ENCODE measurements at places on chromosomes 6 and 20.

GRCh38 chr6:131949909-131950766 lies 1.0 kb downstream of the CCN2 start:
- peak; percentile 86 for DNase-seq

DNA sequence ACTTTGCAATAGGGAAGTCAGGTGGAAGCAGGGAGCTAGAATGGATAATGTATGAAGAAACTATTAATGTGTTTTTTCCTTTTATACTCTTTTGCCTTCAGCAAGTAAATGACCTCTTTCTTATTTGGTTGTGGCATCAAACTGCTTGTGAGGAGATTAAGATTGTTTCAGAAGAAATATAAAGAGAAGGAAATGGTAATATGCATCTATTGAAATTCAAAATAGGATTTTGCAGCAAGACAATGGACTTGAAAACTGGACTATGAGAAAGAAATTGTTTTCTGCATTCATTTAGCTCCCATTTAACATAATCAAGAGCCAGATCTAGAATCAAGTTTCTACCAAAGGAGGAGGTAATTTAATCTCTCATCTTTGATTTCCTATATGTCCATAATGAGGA lies 32.3 kb upstream of the KIFC1 start:
- no peak for DNase-seq

GRCh38 chr6:158717341-158718330 lies 67.8 kb downstream of the SYTL3 start:
- no peak for DNase-seq

GRCh38 chr6:42569102-42570028 lies 5.5 kb downstream of the UBR2 start:
- peak; percentile 99 for DNase-seq

DNA sequence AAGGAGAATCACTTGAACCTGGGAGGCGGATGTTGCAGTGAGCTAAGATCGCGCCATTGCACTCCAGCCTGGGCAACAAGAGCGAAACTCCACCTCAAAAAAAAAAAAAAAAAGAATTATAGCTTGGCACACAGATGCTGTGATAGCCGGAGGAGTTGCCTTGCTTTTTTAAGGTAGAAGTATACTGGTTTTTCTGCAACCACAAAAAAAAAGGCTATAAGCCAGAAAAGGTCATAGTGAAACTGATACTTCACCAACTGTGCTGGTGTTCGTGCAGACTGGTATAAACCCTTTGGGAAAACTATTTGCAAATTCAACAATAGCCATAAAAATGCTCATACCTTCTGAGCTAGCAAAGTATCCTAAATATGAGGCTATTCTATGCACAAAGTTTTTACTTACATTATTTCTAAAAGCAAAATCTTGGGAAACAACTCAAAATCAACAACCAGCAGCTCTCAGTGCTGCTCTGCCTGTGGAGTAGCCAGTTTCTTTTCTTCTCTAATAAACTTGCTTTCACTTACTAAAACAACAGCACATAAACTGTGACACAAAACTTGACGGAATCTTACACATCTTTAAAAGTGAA lies 44.0 kb downstream of the B4GALT5 start:
- DNase-seq, result no peak

DNA sequence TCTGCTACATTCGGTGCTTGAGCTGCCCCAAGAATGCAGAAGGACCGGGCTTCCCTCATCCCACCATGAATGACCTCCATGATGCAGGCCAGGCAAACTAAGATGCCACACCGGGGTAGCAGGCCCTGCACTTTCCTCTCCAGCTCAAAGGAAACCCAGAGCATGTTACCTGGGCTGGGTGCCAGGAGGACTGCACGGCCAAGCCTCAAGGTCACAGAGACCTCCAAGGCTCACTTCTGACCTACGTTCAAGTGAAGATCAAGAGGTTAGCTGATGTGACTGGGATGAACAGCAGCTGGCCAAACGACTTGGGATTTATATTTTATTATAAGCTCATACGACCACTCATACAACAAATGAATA lies 501.8 kb downstream of the CD83 start:
- no peak for DNase-seq

DNA sequence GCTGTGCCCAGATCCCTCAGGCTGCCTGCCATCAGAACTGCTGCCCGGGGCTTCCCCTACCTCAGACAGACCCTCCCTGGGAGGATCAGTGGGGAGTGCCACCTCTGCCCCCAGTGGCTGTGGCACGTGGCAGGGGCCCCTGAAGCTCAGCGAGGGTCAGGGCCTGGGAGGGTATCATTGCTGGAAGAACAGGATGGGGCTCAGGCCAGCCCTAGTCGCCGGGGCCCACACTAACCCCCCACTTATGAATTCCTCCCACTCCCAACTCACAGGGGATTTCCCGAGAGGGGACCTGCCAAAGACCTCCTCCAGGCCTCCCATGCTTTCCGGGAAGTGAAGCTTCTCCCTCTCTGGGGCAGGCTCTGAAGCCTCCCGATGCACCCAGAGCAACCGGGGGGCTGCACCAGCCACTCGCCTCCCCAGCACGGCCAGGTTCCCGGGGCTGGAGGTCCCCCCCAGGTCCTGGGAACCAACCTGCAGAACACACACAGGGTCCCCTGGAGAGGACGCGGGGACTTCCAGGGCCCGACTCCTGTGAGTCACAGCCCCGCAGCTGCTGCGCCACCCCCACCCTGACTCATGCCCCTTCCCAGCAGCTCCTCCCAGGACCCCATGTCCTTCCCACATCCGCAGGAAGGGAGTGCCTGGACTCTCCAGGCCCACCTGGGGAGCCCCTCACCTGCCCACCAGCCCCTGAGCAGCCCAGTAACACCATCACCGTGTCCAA lies 2.5 kb downstream of the TNFRSF6B start:
- DNase-seq, result peak; percentile 87

- DNase-seq, result peak; percentile 79
These were observed 31.7 kb upstream of the UBR2 start for GRCh38 chr6:42532038-42532669.

DNA sequence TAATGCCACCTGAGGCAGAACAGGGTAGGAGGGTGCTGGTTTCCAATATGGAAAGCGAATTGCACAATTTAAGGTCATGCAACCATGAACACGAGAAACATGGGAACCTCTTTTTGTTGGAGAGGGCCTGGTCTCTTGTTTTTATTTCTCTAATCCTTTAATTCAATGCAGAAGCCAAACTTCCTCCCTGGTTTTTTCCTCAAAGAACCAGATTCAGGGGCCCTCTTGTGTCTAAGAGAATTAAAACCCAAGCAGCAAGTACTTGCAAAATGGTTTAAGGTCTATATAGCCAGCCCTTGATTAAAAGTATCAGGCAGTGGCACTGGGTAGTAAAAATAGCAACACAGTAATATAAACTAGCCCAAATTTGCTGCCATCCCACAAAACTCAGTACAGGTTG lies 19.5 kb downstream of the GSTA4 start:
- DNase-seq, result peak; percentile 59

DNA sequence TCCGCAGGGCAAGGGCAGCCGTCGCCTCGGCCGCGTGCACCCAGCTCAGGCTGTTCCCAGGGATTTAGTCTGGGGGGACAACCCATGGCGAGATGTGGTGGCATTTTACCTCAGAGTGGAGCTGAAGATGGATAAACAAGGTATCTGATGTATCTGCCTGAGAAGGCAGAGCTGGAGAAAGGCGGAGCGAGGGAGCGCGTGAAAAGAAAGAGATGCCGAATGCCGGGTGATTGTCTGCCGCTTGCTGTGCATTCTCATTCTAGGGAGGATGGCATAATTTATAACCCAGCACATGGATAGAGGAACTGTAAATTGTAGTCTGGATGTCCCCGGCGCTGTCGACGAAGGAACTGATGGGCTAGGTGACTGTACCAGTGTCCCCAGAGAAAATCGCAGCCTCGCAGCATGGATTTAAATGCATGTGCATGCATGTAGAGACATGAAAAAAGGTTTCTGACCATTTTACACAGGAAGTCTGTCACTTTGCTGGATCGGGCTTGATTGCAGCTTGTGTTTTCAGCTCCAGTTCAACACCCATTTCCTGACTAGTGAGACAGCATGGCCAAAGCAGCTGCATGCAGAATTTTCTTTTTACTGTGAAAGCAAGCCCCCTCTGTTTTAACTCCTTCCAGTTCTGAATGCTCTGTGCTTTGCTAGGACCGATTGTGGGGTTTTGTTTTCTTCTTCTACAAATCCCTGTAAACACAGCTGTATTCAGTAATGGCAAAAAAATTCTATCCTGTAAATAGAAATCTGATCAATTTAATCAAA lies 149.7 kb downstream of the PRL start:
- DNase-seq, result peak; percentile 29

DNA sequence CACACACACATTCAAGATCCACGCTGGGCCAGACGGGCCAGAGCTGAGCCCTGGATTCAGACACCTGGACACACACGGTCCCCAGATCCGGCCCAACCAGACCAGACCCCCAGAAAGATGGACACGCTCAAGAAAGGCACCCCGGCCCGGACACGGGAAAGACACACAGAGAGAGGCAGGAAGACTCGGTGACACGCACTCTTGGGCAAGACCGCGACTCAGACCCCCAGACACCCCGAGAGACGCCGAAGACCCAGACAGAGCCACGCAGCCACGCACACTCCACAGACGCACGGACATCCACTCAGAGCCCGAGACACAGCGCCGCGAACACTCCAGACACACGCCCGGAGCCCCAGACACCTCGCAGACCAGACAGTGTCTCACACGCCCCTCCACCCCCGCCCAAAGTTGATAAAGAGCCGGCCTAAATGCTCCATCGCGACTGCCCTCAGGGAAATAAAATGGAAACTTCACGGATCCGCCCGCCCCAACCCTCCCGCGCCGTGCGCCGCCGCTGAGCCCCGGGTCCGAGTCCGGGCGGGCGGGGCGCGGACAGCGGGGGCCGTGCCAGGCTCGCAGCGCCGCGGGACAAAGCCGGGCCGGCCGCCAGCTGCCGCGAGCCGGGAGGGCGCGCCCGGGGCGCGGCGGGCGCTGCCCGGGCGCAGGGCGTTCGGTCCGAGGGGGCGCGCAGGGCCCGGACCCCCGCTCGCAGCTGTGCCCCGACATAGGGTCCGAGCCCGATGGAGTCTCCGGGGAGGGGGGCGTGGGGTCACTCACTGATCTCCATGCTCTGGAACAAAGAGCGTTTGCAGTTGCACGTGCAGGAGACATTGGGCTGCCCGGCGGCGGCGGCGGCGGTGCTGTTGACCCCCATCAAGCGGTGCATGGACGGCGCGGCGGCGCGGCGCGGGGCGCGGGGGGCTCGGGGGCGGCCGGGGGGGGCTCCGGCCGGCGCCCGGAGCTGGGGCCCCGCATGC lies 831 bp downstream of the PMEPA1 start:
- peak; percentile 23 for DNase-seq

GRCh38 chr6:27668442-27669294 lies 195.8 kb upstream of the ZNF184 start:
- peak; percentile 79 for DNase-seq

DNA sequence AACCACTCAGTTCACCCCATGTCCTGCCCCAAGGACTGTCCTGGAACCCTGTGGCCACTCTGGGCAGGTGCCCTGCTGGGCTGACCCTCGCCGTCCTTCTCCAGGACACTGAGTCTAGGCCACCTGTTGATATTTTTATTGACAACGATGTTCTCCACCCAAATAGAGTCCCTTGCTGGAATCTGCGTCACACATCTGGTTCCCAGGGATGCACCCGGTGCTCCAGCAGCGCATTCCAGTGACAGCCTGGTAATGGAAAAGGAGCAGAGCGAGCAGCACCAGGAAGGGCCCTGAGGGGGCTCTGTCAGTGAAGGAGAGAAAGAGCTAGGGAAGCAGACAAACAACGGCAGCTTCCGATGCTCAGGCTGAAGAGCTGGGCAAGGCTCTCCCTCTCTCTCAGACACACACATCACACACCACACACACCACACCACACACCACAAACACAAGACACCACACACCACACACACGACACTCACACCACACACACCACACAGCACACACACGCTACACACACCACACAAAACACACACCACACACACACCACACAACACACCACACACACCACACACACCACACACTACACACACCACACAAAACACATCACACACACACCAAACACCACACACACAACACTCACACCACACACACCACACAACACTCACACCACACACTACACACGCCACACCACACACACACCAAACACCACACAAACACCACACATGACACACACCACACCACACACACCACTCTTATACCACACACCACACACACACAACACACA lies 117.9 kb upstream of the THBS2 start:
- DNase-seq, result peak; percentile 69

Data from fibroblast of skin of scalp (primary cell).